ENCODE measurements at places on chromosomes 12 and 14.

GRCh38 chr14:96905825-96906224 lies 108.6 kb downstream of the VRK1 start:
- no peak for DNase-seq

DNA sequence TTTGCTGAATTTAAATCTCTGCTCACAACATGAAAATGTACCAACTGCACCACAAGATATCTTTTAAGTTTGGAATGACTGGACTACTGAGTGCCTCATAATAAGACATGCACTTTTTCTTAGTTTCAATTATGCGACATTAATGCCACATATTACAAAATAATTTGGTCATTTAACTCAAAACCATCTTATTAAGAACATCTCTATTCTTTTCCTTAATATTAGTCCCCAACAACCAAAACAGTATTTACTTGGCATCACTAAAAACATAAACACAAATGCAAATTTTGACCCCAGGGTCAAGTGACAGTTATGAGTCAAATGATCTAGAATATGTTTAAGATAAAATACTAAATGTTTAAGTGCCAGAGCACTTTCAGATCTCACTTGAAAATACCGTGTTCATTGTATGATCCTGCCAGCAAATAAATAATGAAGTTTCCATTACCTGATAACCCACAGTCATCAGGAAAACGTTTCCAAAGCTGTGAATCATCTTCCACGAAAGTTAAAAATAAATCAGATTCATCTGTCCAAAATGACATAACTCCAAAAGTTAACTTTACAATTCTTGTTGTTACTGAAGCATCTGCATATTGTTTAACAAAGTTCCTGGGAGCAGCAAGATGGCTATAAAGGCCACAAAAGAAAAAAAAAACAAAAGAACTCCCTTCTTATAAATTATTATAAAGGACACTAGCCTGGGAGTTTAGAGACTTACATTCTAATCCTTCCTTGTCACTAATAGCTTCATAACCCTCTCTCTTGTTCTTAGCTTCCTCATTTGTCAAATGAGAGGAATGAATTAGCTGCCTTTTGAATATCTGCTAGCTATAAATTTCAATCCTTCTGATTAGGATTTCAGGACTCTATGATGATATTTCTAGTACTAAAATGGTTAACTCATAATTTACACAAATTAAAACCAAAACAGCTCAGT lies 30.5 kb upstream of the AP4S1 start:
- DNase-seq, result no peak

- no peak for DNase-seq
Measured at GRCh38 chr12:76866726-76867125, 12.1 kb downstream of the CSRP2 start.

DNA sequence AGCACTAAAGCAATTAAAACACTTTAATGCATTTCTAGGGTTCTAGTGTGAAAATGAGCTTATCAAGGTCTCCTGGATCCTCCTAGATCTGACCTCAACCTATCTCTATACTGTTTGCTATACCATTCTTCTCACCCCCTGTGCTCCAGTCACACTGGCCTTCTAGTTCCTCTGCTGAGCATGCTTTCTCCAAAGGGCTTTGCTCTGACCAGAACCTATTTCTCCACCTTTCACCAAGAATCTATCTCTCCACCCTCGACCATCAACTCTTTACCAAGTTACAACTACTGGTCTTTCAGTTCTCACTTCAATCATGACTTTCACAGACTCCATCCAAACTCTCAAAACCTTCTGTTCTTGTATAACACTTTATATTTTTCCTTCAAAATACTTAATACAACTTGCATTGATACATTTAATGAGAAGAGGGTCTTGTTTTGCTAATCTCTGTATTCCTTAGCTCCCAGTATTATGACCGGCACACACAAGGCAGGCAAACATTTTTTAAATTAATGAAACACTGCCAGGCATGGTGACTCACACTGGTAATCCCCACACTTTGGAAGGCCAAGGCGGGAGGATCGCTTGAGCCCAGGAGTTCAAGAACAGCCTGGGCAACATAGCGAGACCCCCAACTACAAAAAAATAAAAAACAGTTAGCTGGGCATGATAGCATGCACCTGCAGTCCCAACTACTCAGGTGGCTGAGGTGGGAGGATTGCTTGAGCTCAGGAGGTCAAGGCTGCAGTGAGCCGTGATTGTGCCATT lies 22.8 kb downstream of the PPP1R12A start:
- DNase-seq, result no peak

- no peak for DNase-seq
Measured at GRCh38 chr12:94074980-94075629, 73.3 kb upstream of the PLXNC1 start.

- DNase-seq, result no peak
Measured at GRCh38 chr14:71314717-71315116, 407.5 kb downstream of the PCNX1 start.

DNA sequence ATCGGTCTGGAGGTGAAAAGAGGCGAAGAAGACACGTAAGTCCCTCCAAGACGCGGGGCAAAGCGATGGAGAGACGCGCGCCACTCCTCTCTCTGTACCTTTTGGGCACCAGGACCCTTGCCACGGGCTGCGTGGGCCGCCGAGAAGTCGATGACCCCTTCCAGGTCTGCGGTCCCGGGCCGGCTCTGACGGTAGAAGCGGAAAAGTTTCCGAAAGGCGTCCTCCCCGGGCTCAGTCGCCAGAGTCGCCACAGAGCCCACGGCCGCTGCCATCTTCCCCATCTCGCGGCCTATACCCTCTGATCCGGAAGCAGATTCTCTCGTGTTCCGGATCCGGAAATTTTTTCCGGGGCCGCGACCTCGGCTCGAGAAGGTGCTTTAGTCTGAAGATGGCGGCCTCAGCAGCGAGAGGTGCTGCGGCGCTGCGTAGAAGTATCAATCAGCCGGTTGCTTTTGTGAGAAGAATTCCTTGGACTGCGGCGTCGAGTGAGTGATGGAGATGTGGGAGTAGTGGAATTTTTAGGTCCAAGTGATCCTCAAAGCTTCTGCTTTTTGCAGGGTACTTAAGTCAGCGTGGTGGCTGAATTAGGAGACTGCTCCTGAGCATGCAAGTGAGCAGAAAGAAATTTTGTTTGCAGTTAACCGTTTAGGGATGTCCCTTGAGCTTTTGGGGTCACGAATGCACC lies at the start of the genes ALKBH1 and SLIRP:
Gene ALKBH1 (minus strand): TSS at position 300 of the 685 bp plus-strand sequence. CDS start 19 bp downstream, at position 281.
Gene SLIRP (plus strand): TSS at position 380 of the 685 bp plus-strand sequence. CDS start 9 bp downstream, at position 389.
- DNase-seq, result peak; percentile 84

DNA sequence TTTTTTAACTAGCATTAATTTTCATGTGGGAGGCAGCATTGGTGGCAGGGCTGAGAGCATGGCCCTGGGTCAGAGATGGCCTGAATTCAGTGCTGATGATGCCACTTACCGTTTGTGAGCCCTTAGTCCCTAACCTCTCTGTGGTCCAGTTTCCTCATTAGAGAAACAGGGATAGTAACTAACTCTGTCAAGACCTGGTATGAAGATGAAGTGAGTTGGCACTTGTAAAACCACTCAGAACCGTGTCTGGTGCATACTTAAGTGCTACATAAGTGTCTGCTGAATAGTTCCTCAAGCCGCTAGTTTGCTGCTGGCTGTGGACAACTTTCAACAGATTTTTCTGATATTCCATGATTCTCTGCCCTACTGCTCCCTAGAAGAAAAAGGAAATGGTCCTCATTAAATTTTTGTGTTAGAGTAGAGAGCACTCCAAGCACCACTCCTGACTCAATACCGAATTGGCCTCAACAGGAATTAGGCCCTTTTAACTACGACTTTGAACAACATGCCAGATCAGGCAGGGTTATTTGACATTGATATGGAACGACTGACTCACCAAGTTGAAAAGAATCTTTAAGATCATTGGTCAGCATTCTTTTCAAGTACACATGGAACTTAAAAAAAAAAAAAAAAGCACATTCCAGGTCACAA lies 250.2 kb downstream of the ANO2 start:
- DNase-seq, result no peak

- no peak for DNase-seq
Measured at GRCh38 chr14:55546212-55546874, 33.7 kb upstream of the KTN1 start.

DNA sequence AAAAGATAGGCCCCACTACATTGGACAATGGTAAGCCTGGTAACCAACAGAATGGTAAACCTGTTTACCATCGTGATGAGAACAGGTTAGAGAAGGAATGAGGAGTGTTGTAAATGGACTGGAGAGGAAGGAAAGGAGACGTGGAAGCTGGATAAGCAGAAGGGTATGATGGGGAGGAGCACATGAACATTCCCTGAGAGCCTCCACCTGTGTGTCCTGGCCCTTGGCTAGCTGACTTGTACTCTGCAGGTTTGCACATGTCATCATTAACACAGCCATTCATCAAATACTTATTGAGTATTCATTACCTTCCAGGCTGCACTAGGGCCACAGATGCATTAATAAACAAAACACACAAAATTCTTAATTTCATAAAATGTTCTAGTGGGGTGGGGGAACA lies 4.3 kb upstream of the IL26 start:
- no peak for DNase-seq

GRCh38 chr12:98419795-98420404 lies 95.5 kb upstream of the TMPO start:
- DNase-seq, result no peak
